Uterus (tissue), 4 donors: ENCODE measurements at places on chromosomes 5 and 9.

DNA sequence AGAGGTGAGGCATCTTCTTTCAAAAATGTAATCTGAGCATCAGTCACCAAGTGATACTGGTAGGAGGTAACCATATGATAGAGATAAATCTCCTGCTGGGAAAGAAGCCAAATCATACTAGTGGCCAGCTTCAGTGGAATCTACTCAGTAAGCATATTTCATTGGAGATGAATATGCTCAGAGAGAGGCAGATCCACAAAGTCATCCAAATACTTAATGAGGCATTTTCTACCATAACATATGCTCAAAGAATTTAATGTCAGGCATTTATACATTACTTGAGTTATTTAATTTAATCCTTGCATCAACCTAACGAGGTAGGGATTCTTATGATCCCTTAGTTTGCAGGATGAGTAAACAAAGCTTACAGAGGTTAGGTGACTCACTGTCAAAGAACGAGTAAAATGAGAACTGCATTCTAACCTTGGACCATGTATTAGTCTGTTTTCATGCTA lies 50.9 kb upstream of the DMRTA1 start:
- DNase-seq = no peak

GRCh38 chr9:128206484-128206883 lies 3.3 kb downstream of the DNM1 start:
- DNase-seq = no peak

DNA sequence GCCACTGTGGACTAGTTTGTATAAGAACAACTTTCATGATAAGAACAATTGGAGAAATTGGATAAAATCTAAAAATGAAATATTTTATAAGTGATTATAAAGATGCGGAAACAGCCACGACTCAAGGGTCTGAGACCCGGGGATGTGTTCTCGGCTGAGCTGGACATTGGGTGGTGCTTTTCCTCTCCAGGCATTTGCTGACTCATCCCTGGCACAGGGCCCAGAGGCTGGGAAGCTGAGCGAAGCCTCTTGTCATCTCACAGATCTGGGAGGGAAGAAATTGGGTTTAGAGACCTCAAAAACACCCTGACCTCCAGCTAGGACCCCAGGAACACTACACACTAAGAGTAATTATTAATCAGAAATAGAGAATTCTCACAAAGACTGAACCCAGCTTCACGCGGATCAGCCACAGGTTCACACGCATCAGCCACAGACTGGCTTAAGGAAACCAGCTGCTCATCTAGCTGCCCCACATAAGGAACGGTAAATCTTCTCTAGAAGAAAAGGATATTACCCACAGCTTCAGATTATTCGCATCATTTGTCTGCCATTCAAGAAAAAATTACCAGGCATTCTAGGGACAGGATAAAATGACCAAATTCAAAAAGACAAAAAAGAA lies 2.8 kb upstream of the OR2V1 start:
- DNase-seq = peak; percentile 37

DNA sequence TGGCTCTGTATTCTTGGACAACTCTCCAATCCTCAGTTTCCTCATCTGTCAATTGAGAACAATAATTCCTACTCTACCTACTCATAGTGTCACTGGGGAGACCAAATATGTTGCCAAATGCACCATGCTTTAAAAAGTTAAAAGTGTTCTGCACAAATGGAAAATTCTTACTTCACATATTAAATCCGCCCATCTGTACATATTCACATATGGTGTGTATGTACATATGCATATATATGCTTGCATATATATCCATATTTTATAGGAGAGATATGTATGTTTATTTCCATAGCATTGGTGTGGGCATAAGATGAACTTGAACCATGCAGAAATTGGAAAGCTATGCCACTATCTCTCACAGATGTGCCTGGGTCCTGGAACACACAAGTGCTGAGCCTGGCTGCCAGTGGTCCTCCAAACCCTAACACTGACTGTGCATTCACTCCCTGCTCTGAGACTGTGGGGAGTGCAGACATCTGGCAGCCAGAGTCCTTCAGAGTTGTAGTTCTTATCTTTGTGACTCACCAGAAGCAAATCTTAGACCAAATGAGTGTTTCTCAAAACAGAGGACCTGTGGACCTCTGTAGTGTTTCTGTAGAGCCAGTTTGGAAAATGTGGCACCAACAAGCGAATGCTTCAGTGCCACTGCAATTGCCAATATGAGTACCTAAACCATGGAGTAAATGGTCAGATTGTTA lies 168.7 kb downstream of the GRIA1 start:
- DNase-seq = no peak

- DNase-seq = no peak
Measured at GRCh38 chr5:172255444-172255843, 28.1 kb downstream of the UBTD2 start.

GRCh38 chr9:125763394-125763801 lies 16.2 kb downstream of the PBX3 start:
- DNase-seq = no peak

GRCh38 chr5:135478938-135479337 lies 26.8 kb upstream of the TIFAB start:
- DNase-seq = no peak

DNA sequence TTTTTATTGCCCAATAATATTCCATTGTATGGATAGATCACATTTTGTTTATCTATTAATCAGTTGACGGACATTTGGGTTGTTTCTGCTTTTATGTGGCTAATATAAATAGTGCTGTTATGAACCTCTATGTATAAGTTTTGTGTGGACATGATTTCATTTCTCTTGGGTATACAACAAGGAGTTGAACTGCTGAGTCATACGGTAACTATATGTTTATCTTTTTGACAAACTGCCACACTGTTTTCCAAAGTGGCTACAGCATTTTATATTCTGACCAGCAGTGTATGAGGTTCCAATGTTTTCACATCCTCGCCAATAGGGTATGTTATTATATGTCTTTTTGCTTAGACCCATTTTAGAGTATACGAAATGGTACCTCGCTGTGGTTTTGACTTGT lies 264.3 kb downstream of the RFX3 start:
- DNase-seq = no peak

GRCh38 chr5:44294516-44294915 lies 94.7 kb downstream of the FGF10 start:
- peak; percentile 15 for DNase-seq

DNA sequence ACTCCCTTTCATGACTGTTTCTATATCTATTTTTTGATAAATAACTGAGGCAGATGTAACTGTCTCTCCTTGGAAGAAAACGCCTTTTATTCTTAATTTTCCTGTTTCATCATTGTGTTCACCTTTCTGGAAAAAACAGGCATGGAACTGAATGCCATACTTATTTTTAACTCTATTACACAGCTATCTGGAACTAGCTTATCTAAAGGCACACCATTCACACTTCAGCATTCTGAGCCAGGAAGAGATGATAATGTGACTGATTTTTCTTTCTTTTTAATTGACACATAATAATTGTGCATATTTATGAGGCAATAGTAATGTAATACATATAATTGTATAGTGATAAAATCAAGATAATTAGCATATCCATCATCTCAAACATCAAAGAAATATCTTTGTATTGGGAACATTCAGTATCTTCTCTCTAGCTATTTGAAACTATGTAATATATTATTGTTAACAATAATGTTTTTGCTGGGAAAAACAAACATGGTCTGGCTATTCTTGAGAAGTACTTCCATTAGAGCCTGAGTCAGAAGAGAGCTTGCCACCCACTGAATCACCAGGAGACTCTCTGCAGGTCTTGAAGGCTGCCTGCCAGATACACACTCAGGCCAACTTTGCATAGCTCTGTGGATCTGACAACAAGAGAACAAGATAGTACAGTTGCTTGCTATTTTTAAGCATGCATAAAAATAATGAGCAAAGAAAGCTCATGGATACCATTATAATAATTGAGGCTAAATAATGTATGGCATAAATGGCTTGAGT lies 501.0 kb upstream of the EDIL3 start:
- DNase-seq = peak; percentile 53

DNA sequence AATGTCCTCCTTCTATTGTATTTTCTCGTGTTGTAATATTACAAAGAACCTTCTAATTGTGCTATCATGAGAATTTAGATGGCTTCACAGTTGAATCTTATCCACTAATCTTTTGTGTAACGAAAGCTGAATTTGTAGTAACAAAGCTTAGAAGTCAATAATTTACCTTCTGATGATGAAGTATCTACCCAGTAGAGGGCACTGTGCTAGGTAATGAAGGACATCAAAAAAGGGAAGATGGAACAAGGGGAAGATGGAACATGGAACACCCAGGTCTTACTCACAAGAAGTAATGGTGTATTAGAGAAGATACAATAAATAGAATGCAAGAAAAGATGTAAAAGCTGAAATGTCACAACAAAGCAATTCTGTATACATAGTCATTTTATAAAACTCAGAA lies 131.0 kb upstream of the CCNG1 start:
- DNase-seq = no peak

GRCh38 chr9:136629879-136630661 lies 32.6 kb upstream of the EGFL7 start:
- peak; percentile 40 for DNase-seq

- no peak for DNase-seq
Measured at GRCh38 chr5:107129051-107129450, 541.7 kb downstream of the EFNA5 start.

DNA sequence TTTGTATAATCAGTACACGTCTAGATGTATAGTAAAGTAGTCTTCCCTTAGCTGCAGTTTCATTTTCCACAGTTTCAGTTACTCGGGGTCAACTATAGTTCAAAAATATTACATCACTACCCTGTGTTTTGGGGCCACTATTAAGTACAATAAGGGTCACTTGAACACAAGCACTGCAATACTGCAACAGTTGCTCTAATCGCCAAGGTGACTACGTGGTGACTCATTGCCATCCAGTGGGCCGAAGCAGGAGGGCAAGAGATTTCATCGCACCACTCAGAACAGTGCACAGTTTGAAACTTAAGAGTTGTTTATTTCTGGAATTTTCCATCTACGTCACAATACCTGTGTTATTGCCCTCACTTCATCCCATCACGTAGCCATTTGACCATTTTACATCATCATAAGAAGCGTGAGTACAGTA lies at the start of gene ARL14EPL:
TSS of gene ARL14EPL (plus strand) at position 379 of the 424 bp plus-strand sequence. CDS start 18,994 bp downstream, outside the sequence.
- DNase-seq = peak; percentile 15

- DNase-seq = no peak
Measured at GRCh38 chr5:133967124-133967523, 1.3 kb downstream of the C5orf15 start.

DNA sequence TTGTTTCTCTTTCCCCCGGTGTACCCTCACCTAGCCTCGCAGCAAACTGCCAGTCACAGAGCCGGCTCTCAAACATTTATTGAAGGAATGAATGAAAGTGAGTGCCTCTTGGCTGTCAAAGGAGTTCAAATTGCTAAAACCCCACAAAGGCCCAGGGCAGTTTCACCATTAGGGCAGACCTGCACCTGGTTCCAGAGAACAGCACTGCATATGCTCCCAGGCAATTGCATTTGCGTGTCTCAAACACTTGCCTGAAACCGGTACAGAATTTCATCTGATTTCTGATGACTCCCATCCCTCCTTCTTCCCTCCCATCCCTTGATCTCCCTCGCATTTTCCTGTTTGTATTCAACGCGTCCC lies 165.6 kb upstream of the ZNF462 start:
- DNase-seq = no peak

GRCh38 chr9:109328978-109329637 lies 8.2 kb upstream of the EPB41L4B start:
- DNase-seq = peak; percentile 33
